ENCODE measurements at places on chromosomes 2 and 18. TPM values are rescaled to one million over a fixed set of nuclear protein-coding genes. Genes with fewer than 3 reads are reported as not detected.

The KCNK3 gene
- 10.1 TPM for total RNA-seq

The RAPGEF4 gene
- 60.7 TPM for total RNA-seq

The LONRF2 gene
- total RNA-seq = 90.7 TPM

The NAT8 gene
- total RNA-seq = not detected

The TMEM182 gene
- total RNA-seq = 8.5 TPM

The CNDP2 gene
- total RNA-seq = 60.4 TPM

The MEP1B gene
- total RNA-seq = 0.23 TPM

The SLC9A2 gene
- 1.8 TPM for total RNA-seq

The RALBP1 gene
- total RNA-seq = 32.5 TPM

The TRIM43 gene
- total RNA-seq = not detected

The INHBB gene
- 11.3 TPM for total RNA-seq

The BMP10 gene
- total RNA-seq = not detected

The SNORC gene
- 4.6 TPM for total RNA-seq

The ELOA2 gene
- total RNA-seq = not detected

The CD226 gene
- 1.8 TPM for total RNA-seq

The IL37 gene
- total RNA-seq = not detected

The FOXD4L1 gene
- total RNA-seq = 0.69 TPM

The SLC14A1 gene
- total RNA-seq = 5.1 TPM

The ZCCHC2 gene
- 15.5 TPM for total RNA-seq

The TCF23 gene
- not detected for total RNA-seq

The IGFBP5 gene
- total RNA-seq = 59.3 TPM

The TMEM178A gene
- 24.2 TPM for total RNA-seq

The C2orf66 gene
- total RNA-seq = 0.69 TPM

The CKAP2L gene
- 4.2 TPM for total RNA-seq

The IAH1 gene
- total RNA-seq = 56.5 TPM

The PROKR1 gene
- total RNA-seq = 1.8 TPM

The ABI2 gene
- 155 TPM for total RNA-seq

The ASIC4 gene
- 10.4 TPM for total RNA-seq

The GAL3ST2 gene
- total RNA-seq = 0.69 TPM

The ABCG8 gene
- 1.2 TPM for total RNA-seq

The C1QL2 gene
- 2.3 TPM for total RNA-seq

The CROCC2 gene
- 1.4 TPM for total RNA-seq

The CCDC85A gene
- total RNA-seq = 38.1 TPM

The E2F6 gene
- total RNA-seq = 14.1 TPM

The RMDN2 gene
- total RNA-seq = 21.5 TPM

The KANSL3 gene
- total RNA-seq = 33.7 TPM

The SERPINB5 gene
- 0.46 TPM for total RNA-seq

The ANKRD62 gene
- total RNA-seq = 0.23 TPM

The MAB21L4 gene
- not detected for total RNA-seq

The G6PC2 gene
- total RNA-seq = not detected

The RNU2-63P gene
- not detected for total RNA-seq

The REG3A gene
- total RNA-seq = not detected
